Smooth muscle cell of bladder (primary cell): ENCODE measurements at places on chromosomes 13 and 19. TPM values are rescaled to one million over a fixed set of nuclear protein-coding genes. Genes with fewer than 3 reads are reported as not detected.

The ADM5 gene
- 0.28 and 0.46 TPM in 2 replicates for total RNA-seq

The NCAN gene
- total RNA-seq = not detected in 2 replicates

The ZNF790 gene
- total RNA-seq = 6.8 and 8.7 TPM in 2 replicates

The BCAM gene
- 5.0 and 6.1 TPM in 2 replicates for total RNA-seq

The CGB8 gene
- total RNA-seq = not detected in 2 replicates

The ANGPTL8 gene
- 0.18 TPM in 1 of 2 replicates, not detected in the other for total RNA-seq

The PPP1R13L gene
- total RNA-seq = 1.6 and 1.7 TPM in 2 replicates

The COL5A3 gene
- 1.7 and 2.1 TPM in 2 replicates for total RNA-seq

The SLC46A3 gene
- total RNA-seq = 5.8 and 6.5 TPM in 2 replicates

The ZNF681 gene
- 0.28 TPM in 2 replicates for total RNA-seq

The TIMM50 gene
- 47.6 and 78.6 TPM in 2 replicates for total RNA-seq

The RFPL4A gene
- total RNA-seq = not detected in 2 replicates

The MIA gene
- total RNA-seq = 0.18 TPM in 1 of 2 replicates, not detected in the other

The MATK gene
- total RNA-seq = under 0.01 and 0.09 TPM in 2 replicates

The ARHGAP45 gene
- 0.85 and 1.6 TPM in 2 replicates for total RNA-seq

The LSM14A gene
- total RNA-seq = 73.2 and 90.7 TPM in 2 replicates

The RPL28 gene
- total RNA-seq = 239 and 254 TPM in 2 replicates

The ETV2 gene
- 0.18 and 0.28 TPM in 2 replicates for total RNA-seq

The CADM4 gene
- 2.0 and 3.0 TPM in 2 replicates for total RNA-seq

The KLK6 gene
- not detected in 2 replicates for total RNA-seq

The LRG1 gene
- not detected in 2 replicates for total RNA-seq

The ZSWIM4 gene
- total RNA-seq = 3.4 and 9.3 TPM in 2 replicates

The BBC3 gene
- 11.7 and 16.5 TPM in 2 replicates for total RNA-seq
